ENCODE measurements at places on chromosomes 16 and 17.

- no peak for DNase-seq
Measured at GRCh38 chr17:28926366-28926765, 23.5 kb upstream of the DHRS13 start.

- DNase-seq, result no peak
Measured at GRCh38 chr17:21263376-21263775, 10.2 kb upstream of the NATD1 start.

DNA sequence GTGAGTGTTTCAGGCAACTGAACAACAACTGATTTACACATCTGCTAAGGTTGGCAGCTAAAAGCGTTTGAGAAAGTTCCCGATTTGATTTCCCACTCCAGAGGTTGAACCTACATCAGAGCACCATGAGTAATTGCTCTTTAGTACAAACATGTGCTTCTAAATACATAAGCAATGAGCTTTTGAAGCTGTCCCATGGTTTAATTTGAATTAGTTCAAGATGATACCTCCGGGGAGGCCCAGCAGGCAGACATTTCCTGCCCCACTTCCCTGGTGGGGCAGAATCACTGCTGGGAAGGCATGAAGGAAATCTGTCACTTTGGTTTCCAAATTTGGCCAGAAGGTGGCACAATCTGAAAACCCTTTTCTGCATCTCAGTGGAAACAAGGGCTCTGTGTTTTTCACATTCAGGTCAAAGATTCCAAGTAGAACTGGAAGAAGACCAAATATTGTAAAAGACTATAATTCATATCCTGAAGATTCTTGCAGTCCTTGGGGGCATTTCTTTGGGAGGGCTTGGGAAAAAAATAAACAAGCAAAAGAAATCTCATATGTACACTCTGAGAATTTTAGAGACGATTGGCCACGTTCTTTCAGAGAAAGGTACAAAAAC is 176.2 kb upstream of the FAM20A start:
- peak; percentile 18 for DNase-seq

DNA sequence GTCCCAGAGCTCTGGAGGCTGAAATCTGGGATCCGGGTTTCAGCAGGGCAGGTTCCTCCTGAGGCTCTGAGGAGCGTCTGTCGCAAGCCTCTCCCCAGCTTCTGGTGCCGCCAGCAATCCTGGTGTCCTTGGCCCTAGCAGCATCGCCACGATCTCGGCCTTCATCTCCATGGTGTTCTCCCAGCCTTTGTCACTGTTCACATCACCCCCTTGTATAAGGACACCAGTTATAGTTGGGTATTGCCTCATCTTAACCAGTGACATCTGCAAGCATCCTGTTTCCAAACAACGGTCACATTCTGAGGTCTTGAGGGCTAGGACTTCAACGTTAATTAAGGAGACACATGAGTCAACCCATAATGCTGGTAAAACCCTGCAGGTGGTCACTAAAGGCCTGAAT is 2.8 kb upstream of the PPP1R27 start:
- no peak for DNase-seq

- no peak for DNase-seq
Measured at GRCh38 chr17:58269557-58270291, 11.0 kb downstream of the MPO start.

- DNase-seq, result no peak
Measured at GRCh38 chr16:61042737-61043136, 993.5 kb downstream of the CDH8 start.

- DNase-seq, result no peak
Measured at GRCh38 chr17:15368600-15368999, 27.2 kb upstream of the TEKT3 start.

DNA sequence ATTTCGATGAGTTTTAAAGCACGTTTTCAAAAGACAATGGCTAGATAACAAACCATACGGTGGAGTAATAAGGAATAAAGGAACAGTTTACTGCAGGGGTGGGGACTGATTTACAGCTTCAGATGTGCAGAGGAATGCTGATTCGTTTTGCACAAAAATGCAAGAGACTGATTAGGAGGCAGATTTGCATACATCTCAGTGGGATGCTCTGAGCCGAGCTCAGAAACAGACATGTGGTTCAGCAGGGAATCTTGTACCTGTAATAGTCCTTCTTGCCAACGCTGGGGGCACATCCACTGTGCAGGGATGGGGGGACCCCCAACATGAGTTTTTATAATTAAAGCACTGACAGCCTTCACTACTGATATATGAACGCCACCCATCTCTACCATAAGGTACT is 308.0 kb downstream of the GRIN2A start:
- DNase-seq, result no peak

DNA sequence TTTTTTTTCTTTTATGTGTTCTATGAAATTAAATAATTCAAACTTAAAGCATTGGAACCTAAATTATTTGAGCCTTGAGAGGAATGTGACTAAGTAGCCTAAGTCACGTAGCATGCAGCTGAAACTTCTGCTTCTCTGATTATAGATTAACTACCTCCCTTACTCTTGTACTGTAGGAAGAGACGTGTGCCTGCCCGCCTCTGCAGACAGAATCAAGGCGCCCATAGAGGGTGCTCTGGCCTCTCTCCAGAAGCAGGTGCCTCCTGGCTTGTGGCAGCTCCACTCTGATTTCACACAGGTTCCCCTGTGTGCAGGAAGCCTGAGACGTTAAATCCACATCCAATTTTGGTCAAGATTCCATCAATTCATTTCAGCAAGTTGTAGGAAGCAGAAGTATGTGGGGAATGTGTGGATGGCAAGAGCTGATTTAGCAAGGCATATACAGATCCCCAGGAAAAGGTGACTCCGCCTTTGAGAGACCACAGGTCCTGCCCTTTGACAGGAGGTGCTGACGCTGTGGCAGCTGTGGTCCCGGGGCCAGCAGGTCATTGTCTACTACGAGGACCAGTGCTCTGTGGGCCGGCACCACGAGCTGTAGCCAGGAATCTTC is 1418.8 kb downstream of the CDH11 start:
- no peak for DNase-seq

DNA sequence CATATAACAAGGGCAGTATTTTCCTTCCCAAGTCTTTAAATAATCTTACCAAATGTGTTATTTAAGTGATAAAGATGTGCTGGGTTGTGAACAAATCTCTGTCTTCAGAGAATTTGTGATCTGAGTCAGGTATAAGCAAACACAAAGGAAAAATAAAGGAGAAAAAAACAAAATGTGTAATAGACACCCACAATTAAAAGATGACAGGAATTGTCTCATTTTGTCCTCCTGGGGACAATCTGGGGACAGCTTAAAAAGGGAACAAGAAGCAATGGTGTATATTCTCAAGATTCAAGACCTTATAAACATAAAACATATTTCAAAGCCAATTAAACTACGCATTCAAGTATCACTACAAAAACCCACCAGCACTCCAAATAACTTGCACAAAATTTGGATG is 107.2 kb downstream of the TRIM37 start:
- no peak for DNase-seq

DNA sequence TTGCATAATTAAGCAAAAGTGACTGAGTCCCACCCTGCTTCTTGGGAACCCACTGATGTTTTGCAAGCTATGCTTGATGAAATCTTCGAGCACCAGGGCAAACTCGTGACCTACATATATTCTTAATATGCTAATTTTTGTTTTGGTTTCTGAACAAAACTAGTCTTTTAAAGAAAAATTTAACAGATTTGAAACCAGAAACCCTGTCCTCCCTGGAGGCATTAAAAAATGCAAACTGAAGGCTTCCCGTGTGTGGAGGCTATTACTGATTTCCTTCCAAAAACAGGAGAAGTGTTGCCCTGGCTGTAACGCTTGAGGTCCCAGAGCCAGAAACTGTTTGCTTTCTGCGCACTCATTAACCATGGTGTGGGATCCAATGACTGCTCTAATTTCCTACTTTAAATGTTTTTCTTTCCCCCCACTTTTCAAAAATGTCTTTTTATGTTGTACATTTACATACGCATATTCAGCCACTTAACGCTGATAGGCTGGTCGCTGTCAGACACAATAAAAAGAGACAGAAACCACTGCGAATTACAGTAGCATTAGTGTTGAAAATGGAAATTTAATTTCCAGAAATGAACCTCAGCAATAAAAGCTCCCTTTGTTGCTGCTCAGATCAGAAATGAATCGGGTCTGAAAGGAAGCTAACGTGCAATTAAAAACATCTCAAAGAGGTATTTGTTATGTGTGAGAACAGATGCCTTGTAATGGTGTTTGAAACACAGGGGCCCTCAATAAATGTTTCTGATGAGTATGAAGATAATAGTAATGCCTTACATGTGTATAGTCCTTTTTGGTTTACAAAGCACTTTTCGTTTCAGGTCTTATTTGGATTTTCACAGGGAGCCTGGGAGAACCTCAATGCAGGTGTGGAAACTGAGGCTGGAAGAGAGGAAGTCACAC is 39.9 kb upstream of the IRX6 start:
- DNase-seq, result no peak

DNA sequence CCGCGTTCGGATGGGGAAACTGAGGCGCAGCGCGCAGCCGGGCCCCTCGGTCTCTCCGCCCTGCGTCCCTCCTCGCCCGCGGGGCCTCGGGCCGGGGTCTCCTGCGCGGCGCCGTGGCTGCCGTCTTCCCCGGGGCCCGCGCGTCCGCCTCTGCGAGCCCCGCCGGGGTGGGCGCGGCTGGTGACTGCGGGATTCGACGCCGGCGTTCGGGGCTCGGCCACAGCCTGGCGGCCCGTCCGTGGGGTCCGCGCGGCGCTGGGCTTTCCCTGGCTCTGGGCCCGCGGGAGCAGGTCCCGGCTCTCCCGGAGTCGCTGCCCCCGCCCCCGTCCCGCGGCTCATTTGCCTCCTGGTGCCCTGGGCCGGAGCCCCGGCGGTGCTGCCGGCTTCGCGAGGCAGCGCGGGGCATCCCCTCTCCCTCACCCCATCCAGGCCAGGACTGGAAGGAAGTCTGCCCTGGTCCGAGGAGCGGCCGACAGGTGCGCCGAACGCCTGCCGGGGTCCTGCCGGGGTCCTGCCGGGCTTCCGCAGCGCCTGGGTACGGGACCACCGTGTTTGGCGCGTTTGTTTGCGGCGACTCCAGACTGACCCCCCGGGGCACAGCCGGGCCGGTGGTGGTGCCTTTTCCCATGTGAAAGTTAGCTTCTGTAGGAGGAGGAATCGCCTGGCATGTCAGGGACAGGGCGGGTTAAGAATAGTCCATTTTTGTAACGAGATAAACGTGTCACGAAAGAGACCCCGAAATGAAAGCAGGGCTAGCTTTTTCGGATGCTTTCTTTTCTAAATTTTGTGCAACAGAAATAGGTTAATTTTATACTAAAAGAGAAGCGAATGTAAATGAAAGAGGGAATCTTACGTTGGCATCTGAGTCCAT is 671 bp downstream of the CHMP6 start:
- no peak for DNase-seq

GRCh38 chr16:27246439-27246838 is 22.1 kb downstream of the NSMCE1 start:
- DNase-seq, result no peak
